ENCODE measurements at places on chromosomes 3 and 15. TPM values are rescaled to one million over a fixed set of nuclear protein-coding genes. Genes with fewer than 3 reads are reported as not detected.
A peak's percentile ranks its signal among the peaks of the same experiment; 100 is the strongest.

CIB2 gene
- 21.4 TPM for total RNA-seq

ANXA2 gene
- 2,658 TPM for total RNA-seq

- DNase-seq = no peak
Observed at GRCh38 chr15:38059665-38060064, 125.2 kb downstream of the TMCO5A start.

SCG5 gene
- 59.1 TPM for total RNA-seq

GRCh38 chr3:55629432-55629831 lies 142.3 kb upstream of the WNT5A start:
- no peak for DNase-seq

GRCh38 chr3:125608419-125608818 lies 13.1 kb upstream of the OSBPL11 start:
- DNase-seq = no peak

- peak; percentile 29 for DNase-seq
Observed at GRCh38 chr3:76824658-76825240, 215.2 kb upstream of the ROBO2 start.

SKOR1 gene
- not detected for total RNA-seq

DNA sequence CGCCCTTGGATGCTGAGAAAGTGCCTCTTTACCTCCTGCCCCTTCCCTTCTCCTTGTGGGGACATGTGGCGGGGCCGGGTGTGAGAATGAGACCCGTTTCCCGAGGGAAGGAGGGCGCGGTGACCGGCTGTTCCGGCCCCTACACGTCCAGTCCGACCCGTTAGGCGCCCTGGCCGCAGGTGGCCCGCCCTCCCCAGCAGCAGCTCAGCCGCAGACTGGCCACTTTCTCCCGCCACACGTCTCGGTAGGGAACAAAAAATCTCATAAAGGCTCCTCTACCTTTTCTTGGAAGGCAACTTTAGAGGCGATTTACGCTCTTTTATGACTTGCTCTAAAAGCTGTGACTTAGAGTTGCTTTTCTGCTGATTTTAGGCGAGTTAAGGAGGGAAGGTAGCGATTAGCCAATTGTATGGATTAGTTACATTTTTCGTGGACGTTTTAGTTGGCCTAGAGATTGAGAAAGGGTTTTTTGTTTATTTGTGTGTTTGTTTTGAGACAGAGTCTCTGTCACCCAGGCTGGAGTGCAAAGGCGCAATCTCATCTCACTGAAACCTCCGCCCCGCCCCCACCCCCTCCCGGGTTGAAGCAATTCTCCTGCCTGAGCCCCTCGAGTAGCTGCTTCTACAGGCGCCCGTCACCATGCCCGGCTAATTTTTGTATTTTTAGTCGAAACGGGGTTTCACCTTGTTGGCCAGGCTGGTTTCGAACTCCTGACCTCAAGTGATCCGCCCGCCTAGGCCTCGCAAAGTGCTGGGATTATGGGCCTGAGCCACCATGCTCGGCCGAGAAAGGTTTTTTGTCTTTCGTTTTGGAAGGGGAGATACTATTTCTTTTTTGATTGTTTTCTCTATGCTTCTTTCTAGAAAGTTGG lies 8.3 kb upstream of the PGPEP1L start:
- no peak for DNase-seq

DNA sequence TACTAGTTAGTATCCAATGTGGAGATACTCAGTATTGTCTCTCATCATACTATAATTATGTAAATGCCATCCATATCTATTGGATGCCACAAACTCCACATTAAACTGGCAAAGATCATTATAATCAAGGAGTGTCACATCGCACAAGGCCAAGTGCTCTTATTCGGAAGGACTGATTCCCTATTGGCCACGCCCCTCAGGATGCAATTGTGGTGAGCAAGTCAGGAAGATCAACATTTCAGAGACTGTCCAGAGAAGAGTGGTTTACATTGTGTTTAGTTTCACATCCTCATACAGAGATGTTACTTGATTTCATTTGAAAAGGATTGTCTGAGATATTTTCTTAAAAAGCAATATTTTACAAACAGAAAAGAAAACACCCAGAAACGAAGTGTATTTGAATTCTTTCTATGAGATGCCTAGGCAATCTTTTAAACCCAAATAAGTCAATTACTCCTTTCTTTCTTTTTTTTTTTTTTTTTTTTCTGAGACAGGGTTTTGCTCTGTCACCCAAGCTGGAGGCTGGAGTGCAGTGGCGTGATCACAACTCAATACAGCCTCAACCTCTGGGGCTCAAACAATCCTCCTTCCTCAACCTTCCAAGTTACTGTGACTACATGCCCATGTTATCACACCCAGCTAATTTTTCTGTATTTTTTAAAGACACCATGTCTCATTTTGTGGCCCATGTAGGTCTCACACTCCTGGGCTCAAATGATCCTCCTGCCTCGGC lies 369.1 kb downstream of the RBMS3 start:
- no peak for DNase-seq

HTR3C gene
- not detected for total RNA-seq

DNA sequence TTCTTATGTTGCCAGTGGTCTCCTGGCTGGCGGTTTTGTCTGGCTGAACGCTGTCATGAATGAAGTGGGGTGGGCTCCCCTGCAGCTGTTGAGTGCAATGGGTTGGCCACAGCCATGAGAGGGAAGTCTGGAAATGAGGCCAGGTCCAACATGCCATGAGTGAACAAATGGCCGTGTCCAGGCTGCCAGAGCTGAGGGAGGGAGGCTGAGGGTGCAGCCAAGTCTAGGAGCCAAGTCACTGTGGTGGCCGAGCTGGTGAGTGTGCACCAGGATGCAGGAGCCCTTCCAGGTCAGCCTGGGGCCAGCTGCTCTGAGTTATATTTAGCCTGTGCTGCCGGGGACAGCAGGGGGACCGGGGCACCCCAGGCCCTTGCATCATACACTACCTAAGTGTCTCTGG lies 24.7 kb upstream of the PRR23E start:
- DNase-seq = no peak

MYZAP gene
- total RNA-seq = 0.27 TPM

CADPS gene
- total RNA-seq = 0.08 TPM

PAQR9 gene
- 0.48 TPM for total RNA-seq

NMNAT3 gene
- total RNA-seq = 8.6 TPM

DNA sequence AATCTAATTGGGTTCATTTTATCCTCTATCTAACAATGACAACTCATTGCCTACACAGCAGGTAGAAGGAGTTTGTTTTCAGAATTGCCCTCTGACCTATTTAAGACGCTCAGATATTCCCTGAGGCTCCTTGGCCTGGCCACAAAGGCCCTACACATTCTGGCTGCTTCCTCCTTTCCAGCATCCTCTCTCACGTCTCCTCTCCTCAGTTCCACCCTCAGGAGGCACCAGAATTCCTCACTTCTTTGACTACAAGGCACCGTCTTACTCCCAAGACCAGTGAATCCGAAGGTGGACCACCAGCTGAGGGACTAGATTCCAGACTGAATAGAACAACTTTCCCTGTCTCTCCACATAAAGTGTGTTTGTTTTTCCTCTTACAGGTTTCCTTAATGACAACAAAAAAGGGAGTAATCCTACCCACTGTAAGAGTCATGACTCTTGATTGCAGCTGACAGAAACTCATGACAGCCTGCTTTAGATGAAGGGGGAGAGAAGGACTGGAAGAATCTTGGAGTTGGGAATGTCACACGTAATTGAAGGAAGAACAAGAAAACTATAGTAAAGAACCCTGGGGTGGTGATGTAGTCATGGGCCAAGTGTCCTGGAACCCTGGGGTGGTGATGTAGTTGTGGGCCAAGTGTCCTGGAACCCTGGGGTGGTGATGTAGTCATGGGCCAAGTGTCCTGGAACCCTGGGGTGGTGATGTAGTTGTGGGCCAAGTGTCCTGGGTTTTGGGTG lies 22.0 kb upstream of the MUC20 start:
- no peak for DNase-seq

EPHB1 gene
- 10.8 TPM for total RNA-seq

DNA sequence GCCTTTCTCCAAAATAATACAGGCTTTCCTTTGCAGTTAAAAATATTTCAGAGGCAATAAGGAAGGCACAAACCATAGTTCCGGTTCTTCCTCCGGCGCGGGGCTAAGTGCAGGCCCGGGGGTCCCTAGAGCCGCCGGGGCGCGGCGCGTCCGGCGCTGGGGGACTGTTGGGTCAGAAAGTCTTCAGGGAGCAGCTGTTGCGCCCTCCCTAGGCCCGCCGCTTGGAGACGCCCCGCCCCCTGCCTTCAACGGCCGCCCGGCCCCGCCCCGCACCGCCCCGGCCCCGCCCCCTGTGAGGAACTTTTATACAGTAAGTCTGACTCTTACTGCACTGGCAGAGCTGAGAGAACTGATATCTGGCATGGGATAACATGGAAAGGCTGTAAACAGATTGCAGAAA lies 283.1 kb upstream of the ARL6 start:
- no peak for DNase-seq

DNA sequence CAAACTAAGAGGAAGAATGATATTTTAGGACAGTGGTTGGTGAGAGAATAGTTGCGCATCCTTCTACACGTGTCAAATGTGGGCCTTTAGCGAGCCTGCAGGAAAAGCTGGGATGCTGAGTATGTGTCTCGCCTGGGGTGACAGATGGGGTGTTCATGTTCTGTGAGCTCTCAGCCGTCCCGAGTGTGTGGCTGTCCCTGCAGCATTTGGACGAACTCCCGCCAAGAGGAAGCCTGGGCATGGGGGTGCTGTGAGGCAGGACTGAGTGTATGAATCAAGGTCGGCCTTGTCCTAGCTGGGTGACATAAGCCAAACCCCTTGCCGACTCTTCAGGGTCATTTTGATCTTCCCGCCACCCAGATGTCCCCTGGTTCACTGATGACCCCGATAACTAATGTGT lies 94.8 kb downstream of the CACNA1D start:
- DNase-seq = no peak

DNA sequence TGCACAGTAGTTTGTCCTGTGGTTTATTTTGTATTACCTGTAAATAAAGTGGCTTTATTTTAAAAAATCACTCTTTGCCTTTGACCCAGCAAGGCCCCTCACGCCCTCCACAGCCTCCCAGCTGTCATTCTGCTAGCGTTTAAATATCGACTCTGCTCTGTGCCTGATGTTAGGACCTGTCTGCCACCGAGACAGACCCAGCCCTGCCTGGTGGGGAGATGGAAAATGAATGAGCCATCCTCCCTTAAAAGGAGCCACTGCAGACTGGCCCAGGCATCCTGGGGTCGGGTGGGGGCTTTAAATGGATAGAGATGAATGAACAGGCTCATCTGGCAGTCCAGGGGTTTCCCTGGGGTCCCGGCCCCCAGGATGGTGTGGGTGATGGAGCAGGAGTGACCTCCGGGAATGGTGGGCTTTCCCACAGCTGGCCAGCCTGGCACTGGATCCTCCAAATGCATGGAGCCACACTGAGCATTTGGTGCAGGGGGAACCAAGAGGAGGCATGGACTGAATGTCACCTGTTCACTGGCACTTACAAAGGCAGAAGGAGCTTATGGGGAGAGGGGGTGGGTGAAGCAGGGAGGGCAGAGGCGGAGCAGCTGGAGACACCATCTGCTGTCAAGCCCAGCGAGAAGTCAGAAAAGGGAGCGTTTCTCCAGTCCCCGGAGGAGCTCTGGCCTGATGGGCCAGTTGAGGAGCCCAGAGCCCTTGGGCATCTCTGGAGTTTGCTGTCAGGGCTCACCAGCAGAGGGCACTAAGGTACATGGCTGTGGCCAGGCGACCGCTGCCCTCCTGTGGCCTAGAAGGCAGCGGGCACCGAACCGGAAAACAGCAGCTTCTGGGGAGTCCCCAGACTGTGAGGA lies 11.9 kb downstream of the GRM2 start:
- DNase-seq = no peak

DNA sequence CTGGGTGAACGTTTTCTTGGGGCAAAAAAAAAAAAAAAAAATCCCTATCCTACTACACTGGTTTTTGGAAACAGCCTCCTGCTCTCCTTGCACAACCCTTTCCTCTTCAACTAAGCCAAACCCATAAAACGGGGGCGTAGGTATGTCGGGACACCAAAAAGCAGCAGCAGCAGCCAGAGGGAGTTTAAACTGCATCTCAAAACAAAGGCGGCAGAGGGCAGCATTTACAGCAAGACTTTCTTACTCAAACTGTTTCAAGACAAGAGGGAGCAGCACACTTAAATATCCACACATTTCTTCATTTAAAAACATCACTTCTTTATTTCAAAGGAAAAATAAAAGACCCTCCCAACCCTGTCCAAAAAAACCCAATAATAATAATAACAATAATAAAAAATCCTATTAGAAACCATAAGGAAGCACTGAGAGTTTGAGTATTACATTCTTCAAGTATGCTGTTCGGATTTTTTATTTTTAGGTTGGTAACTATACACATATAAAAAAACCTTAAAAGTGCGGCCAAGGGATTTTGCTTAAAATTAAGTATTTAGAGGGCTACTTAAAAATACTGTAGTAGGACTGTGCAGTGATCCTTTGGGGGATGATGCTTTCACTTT lies 43.9 kb upstream of the PLXND1 start:
- no peak for DNase-seq

DNA sequence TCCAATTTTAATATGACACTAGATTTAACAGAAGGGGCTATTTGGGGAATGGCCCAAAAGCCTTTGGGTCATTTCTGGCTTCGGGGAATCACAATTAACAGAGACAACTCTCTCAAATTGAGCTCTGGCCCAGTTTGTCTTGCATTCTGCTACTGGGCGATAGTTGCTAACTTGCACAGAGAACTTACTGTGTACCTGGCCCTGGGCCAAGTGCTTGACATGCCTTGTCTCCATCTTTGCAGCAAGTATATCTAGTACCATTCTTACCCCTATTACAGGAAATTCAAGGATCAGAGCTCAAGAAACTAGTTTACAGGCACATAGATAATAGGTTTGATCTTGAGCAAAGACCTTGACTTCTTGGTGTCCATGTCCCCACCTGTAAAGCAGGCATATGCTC lies 175.7 kb downstream of the TMEM108 start:
- no peak for DNase-seq

ZMYND10 gene
- 1.7 TPM for total RNA-seq

- no peak for DNase-seq
Observed at GRCh38 chr15:62163397-62164013, 1.6 kb downstream of the C2CD4B start.

GRCh38 chr15:57444877-57445513 lies 68.7 kb downstream of the CGNL1 start:
- DNase-seq = no peak

Measured in kidney epithelial cell (primary cell).